Mucosa of descending colon (tissue), 3 donors: ENCODE measurements at places on chromosomes 2 and 18.
A peak's percentile ranks its signal among the peaks of the same experiment; 100 is the strongest.

DNA sequence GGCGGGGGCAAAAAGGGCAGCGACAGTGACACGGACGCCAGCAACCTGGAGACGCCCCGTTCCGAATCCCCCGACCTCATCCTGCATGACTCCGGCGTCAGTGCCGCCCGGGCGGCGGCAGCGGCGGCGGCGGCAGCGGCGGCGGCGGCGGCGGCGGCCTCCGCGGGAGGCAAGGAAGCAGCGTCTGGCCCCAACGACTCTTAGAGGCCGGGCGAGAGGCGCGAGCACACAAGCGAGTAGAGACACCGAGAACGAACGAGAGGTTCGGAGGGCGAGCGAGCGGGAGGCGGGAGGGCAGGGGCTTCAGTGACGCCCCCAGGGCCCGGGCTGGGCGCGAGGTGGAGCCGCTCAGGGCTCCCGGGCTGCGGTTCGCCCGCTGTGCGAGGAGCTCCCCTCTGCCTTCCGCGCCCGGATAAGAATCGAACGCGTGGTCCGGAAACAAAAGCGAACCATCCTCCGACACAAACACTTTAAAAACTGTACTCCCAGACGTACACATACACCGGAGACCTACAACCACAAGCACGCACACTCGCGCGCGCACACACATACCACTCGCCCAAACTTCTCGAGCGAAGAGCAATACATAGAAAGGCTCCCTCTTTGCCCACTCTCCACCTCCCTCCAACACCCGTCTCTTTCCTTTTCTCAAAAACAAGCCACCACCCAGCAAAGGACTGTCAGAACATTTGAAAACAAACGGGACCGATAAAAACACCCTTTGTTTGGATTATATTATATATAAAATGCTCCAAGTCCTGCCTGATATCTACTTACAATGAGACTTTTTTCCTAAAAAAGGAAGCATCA is 2.8 kb downstream of the SP9 start:
- DNase-seq, result peak; percentile 54

- no peak for DNase-seq
These were observed 43.1 kb downstream of the EDAR start for GRCh38 chr2:108945969-108946368.

- no peak for DNase-seq
These were observed 16.5 kb downstream of the NMUR1 start for GRCh38 chr2:231513746-231514224.

DNA sequence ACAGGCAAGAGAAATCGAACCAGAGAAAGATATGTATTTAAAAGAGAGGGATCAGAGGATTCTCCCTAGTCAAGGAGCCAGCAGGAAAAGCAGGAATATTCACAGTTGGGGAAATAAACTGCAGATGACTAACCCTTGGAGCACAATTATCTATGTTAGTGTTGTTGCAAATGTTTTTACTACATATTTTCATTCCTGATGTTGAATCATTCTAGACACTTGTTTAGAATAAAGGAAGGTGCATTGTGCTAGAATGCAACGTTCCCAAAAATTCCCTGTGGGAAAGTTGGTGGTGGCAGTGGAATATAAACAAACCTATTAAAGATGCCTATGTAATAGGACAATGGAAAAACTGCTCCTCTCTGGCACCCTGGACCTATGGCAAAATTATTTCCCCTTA is 63.3 kb downstream of the DTNA start:
- no peak for DNase-seq

- no peak for DNase-seq
These were observed 1115.9 kb upstream of the ZEB2 start for GRCh38 chr2:145635706-145636427.
